CD4-positive, alpha-beta T cell treated with Interleukin-17A for 4 hours (primary cell): ENCODE measurements at places on chromosomes 12 and 14.
A peak's percentile ranks its signal among the peaks of the same experiment; 100 is the strongest.

GRCh38 chr12:24776861-24777260, 172.0 kb downstream of the BCAT1 start:
- DNase-seq, result no peak

- peak; percentile 36 for DNase-seq
Observed at GRCh38 chr12:109053382-109054123, 1.2 kb downstream of the USP30 start.

DNA sequence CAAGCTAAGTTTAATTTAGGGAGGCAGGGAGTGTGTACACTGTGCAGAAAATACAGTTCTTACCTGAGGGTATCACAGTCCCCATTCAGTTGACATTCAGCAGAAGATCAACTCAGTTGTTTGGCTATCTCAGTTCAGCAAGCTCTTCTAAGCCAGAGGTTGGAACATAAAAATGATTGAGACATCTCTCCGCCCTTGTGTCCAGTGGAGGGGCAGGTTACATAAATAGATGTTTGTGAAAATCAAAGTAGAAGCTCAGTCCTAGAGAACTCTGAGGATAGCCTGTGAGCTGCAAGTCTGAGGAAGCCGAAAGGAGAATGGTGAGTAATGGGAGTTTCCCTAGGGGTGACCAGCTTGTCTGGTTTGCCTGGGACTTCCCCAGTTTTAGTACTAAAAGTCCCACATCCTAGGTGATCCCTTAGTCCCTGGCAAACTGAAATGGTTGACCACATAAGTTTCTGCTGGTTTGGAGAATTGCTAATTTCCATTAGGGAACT, 251.4 kb upstream of the ATP2B1 start:
- DNase-seq, result no peak

- DNase-seq, result no peak
Observed at GRCh38 chr12:103529306-103529705, 33.5 kb upstream of the C12orf42 start.

DNA sequence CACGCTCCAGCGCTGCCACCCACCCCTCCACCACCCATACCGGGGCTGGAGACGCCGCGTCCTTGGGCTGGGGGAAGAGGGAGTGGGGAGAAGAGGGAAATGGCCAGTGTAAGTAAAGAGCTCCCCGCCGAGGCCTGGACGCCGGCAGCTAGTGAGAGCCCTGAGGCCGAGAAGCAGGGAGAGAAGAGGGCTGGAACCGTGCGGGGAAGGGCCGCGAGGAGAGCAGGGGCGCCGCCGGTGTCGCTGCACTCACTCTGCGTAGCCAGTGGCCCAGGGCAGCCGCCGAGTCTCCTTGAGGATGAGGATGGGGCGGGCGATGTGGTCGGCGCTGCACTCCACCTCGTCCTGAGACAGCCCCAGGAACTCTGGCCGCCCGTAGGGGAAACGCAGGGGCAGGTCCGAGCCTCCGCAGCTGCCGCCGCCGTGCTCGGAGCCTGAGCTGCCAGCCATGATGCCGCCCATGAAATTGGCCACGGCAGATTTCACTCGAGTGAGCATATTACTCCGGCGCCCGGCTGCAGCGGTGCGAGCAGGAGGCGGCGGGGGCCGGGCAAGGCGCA, 631 bp downstream of the PPM1H start:
- no peak for DNase-seq

GRCh38 chr12:106328735-106329134, 26.2 kb downstream of the TCP11L2 start:
- no peak for DNase-seq

GRCh38 chr12:52496054-52496453, 3.0 kb upstream of the KRT6A start:
- DNase-seq, result no peak

DNA sequence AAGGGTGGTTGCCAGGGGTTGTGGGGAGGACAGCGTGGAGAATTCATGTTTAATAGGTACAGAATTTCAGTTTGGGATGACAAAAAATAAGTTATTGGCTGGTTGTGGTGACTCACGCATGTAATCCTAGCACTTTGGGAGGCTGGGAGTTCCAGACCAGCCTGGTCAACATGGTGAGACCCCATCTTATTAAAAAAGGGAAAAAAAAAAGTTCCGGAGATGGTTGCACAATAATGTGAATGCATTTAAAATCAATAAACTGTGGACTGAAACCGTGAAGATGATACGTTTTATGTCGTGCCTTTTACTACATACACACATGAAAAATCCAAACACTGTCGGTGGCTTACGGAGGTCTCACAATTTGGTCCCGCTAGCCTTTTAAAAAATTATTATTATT, 20.5 kb downstream of the GALNT6 start:
- DNase-seq, result no peak

DNA sequence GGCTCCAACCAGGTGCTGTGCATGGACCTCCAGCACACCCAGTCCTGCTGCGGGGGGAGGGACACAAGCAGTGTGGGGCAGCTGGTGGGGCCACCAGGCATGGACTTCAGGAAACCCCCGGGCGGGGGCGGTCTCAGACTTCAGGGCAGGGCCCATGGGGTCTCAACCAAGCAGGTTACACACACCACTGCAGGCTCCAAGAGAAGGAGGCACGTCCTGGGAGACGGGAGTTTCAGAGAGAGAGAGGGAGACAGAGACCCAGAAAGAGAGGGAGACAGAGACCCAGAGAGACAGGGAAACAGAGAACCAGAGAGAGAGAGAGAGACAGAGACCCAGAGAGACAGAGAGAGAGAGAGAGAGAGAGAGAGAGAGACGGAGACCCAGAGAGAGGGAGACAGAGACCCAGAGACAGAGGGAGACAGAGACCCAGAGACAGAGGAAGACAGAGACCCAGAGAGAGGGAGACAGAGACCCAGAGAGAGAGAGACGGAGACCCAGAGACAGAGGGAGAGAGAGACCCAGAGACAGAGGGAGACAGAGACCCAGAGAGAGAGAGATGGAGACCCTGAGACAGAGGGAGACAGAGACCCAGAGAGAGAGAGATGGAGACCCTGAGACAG, 128.9 kb downstream of the NCOR2 start:
- no peak for DNase-seq

DNA sequence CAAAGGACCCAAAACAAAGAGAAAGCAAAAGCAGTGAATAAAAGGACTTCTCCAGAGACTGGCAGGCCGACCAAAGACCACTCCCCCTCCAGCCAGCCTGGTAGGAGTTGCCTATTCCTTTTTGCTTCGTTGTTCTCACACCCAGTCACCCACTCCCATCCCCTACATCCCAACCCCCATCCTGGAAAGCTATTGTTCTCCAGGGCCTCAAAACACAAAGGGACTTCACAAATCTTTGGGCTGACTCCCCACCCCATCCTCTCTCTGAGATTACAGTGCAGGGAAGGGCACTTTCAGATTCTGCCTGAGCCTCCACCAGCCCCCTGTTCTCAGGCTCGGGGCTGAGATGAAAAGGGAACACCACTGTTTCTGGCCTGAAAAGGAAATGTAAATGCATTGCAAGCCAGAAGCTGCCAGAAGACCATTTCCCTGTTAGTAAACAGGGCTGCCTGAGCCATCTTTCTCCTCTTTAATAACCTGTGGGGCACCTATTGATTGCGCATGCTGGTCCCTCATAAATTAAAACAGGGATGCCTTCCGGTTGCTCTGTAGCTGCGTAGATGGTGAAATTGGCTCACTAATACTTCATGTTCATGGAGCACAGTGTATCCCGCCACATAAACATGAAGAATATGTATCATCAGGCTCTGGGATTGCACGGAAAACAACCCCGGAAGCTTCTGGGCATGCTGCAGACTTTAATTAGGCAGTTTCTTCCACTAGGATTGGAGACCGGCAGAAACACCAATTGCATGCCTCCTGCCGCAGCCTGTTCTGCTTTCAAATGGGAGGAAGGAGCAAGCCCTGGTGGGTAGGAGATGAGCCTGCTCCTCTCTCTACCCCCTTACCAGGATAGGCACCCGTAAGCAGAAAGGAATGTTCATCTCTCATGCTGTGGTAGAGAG, 130.3 kb upstream of the FUT8 start:
- DNase-seq, result peak; percentile 40

GRCh38 chr14:69149461-69150244, 3.3 kb downstream of the DCAF5 start:
- no peak for DNase-seq

- DNase-seq, result peak; percentile 91
Observed at GRCh38 chr14:105086833-105087307, 21.6 kb upstream of the GPR132 start.
